ENCODE measurements at places on chromosomes 3 and 15. TPM values are rescaled to one million over a fixed set of nuclear protein-coding genes. Genes with fewer than 3 reads are reported as not detected.

FANCD2OS gene
- total RNA-seq, result not detected

ADAMTS9 gene
- total RNA-seq, result 17.3 TPM

OXTR gene
- total RNA-seq, result 0.94 TPM

PLA2G4E gene
- not detected for total RNA-seq

- no peak for DNase-seq
Observed at GRCh38 chr3:13223574-13224237, 150.5 kb upstream of the IQSEC1 start.

DNA sequence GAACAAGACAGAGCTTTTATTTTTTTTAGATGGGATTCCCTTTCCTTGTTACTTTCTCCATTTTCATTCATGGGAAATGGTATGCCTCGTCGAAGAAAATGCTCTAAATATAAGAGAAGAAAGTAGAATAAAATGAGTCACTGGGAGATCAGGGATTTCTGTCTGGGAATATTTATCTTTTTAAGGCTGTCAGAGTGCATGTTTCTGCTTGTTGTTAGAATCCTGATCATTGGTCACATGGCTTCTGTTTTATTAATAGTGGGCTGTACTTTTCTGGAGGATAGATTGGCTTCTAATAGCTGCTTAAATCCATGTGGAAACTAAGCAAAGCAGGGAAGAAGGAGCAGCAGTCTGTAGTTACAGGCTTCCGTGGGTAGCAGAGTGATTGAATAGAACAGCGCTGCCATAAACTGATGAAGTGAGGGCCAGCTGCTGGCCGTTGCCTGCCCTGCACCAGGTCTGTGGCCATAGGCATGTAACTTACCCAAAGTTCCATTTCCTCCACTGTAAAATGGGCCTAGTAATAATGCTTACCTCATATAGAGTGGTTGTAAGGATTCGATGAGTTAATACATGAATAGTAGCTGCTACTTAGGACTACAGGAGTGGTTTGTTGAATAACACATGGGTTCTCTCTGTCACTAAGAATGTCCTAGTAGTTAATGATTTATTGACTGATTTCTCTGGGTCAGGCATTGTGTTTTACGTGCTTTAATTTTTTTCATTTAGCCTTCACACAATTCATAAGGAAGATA is 289.9 kb downstream of the SATB1 start:
- DNase-seq, result no peak

- no peak for DNase-seq
Observed at GRCh38 chr3:196501316-196502044, 2.1 kb downstream of the RNF168 start.

- DNase-seq, result no peak
Observed at GRCh38 chr15:77168141-77168540, 97.2 kb upstream of the TSPAN3 start.

DNA sequence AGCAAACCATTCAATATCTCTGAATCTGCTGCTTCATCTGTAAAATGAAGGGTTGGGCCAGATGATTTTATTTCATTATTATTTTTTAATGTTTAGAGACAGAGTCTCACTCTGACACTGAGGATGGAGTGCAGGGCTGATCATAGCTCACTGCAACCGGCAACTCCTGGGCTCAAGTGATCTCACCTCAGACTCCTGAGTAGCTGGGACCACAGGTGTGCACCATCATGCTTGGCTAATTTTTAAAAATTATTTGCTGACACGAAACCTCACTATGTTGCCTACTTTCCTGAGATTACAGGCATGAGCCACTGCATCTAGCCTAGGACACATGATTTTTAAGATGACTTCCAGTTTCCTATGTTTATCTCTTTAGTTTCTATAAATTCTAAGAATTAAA is 105.8 kb downstream of the P3H2 start:
- no peak for DNase-seq

- no peak for DNase-seq
Observed at GRCh38 chr3:63048367-63049326, 173.4 kb upstream of the CADPS start.
